ENCODE measurements at places on chromosomes 5 and 9. TPM values are rescaled to one million over a fixed set of nuclear protein-coding genes. Genes with fewer than 3 reads are reported as not detected.

The CHMP5 gene
- 74.9 TPM for total RNA-seq

The CDKN2B-AS1 gene
- total RNA-seq: not detected

- no peak overlapping the region for H3K4me3 ChIP-seq
- no peaks in the 10 kb centered on the region for H3K36me3 ChIP-seq
- no peaks in the 10 kb centered on the region for H3K27me3 ChIP-seq
- peaks cover 23% of the 10 kb centered on the region for H3K4me1 ChIP-seq
- no peak for DNase-seq
- H3K27ac ChIP-seq: no peak overlapping the region
Measured at GRCh38 chr5:53426878-53427277, 53.6 kb upstream of the FST start.

The LRRC70 gene
- total RNA-seq: 1.2 TPM
